ENCODE measurements at places on chromosomes 1 and 21.

DNA sequence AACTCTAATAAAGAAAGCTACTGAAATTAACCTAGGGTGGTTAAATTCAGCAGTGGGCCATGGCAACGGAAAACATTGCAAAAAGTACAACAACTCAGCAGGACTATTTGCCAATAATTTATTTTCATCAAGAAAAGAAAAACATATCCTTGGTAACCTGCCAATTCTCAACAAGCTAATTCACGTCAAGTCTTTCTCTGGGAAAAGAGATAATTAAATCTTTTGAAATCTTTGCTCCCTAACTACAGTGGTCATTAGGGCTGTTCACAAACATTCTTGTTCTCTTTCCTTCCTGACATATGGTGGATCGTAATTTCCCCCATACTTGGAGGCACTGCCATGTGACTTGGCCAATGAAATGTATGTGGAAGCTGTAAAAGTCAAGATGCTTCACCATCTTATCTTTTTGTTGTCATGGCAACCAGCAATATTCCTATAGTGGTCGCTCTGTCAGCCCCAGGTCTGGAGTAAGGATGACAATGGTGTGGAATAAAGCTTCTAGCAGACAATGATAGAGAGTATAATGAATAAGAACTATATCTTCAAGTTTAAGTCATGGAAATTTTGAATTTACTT lies 29.6 kb upstream of the ZNF326 start:
- no peak for DNase-seq

DNA sequence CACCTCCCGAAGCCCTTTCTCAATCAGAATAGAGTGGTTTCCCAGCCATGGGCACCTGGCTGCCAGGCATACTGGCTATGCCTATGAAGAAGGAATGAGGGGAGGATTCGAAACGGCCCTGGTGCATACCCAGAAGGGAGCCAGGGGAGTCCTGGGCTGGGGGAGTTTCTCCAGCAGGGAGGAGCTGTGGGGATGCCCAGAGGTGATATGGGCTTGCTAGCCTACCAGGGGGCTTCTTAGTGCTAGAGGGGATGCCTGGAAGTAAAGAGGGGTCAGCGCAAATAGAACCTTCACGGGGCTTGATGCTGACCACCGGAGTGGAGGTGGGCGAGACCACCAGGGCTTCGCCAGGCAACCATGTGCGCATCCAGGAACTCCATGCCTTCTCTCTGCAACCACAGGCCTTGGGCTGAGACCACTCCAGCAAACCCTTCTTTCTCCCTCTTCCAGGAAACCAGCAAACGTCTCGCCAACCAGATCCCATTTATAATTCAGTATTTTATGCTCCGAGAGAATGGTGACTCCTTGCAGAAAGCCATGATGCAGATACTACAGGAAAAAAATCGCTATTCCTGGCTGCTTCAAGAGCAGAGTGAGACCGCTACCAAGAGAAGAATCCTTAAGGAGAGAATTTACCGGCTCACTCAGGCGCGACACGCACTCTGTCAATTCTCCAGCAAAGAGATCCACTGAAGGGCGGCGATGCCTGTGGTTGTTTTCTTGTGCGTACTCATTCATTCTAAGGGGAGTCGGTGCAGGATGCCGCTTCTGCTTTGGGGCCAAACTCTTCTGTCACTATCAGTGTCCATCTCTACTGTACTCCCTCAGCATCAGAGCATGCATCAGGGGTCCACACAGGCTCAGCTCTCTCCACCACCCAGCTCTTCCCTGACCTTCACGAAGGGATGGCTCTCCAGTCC lies 18.2 kb upstream of the MX1 start:
- no peak for DNase-seq

GRCh38 chr1:225228871-225229303 lies 199.0 kb downstream of the LBR start:
- DNase-seq = no peak

GRCh38 chr21:45386728-45387371 lies 18.1 kb upstream of the COL18A1 start:
- DNase-seq = no peak

DNA sequence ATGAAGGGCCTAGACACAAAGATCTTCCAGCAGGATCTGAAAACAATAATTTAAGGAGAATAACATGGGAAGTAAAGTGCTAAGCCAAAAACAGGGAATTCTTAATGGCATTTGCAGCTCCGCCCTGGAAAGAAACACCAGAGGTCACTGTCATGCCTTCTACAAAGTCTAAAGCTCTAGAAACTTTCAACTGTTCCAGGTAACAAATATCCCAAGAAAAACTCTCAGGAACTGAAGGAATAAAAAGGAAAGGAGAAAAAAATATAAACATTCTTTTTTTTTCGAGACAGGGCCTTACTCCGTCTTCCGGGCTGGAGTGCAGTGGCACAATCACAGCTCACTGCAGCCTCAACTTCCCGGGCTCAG lies 13.2 kb downstream of the ZC3H12A start:
- no peak for DNase-seq

- DNase-seq = no peak
Observed at GRCh38 chr21:32143241-32143939, 135.5 kb downstream of the MIS18A start.

- no peak for DNase-seq
Observed at GRCh38 chr1:29425631-29426030, 189.3 kb downstream of the PTPRU start.

- DNase-seq = no peak
Observed at GRCh38 chr1:213973129-213973528, 14.6 kb upstream of the PROX1 start.

- no peak for DNase-seq
Observed at GRCh38 chr1:96370757-96371156, 350.8 kb upstream of the PTBP2 start.

GRCh38 chr1:18787825-18788385 lies 71.6 kb downstream of the TAS1R2 start:
- no peak for DNase-seq

DNA sequence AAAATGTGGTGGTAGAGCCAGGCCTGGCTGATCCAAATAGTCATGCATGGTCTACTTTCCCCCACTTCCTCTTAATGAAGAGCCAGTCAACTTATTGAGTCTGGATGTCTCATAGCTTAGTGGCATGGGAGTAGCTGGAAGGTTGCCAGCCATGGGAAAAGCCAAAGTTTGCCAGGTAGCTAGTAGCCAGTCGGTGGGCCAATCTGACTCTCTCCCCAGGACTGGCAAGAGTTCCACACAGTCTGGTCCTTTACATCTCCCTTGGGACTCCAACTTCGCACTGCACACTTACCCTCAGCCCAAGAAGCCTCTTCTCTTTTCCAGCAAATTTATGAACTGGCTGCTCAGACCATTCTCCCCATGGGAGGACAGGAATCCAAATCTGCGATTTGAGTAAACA lies 8.3 kb downstream of the WARS2 start:
- DNase-seq = no peak

- no peak for DNase-seq
Observed at GRCh38 chr1:14613926-14614325, 15.4 kb downstream of the KAZN start.

- no peak for DNase-seq
Observed at GRCh38 chr1:182890927-182891610, 51.9 kb downstream of the DHX9 start.

- no peak for DNase-seq
Observed at GRCh38 chr21:33360281-33360680, 35.5 kb downstream of the IFNAR1 start.

GRCh38 chr1:9271283-9271682 lies 21.4 kb upstream of the SPSB1 start:
- no peak for DNase-seq

DNA sequence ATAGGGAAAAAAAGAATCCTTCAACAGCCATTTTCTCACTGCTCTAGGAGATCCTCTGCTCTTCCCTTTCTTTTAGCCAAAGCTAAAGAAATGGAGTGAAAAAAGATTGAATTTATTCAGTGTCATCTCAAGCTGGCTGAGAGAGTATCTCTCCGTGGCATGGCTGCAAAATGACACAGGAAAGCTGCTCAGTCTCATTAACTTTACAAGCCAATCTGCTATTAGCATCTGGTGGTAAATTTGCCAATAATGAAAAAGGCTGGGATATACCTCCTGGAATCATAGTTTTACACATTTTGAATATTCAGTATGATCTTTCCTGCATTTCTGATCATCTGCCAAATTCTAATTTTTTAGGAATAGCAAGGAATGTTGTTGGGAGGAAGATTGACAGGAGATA lies 176.8 kb upstream of the CHRM3 start:
- no peak for DNase-seq

GRCh38 chr1:172219966-172220365 lies 200.5 kb upstream of the C1orf105 start:
- DNase-seq = no peak

All from T-cell (primary cell).